Activated T-helper 1 cell treated with anti-CD3 and anti-CD28 coated beads, Interleukin-2, amount 50 U/mL, for 16 hours (primary cell): ENCODE measurements at places on chromosomes 3 and 15.

DNA sequence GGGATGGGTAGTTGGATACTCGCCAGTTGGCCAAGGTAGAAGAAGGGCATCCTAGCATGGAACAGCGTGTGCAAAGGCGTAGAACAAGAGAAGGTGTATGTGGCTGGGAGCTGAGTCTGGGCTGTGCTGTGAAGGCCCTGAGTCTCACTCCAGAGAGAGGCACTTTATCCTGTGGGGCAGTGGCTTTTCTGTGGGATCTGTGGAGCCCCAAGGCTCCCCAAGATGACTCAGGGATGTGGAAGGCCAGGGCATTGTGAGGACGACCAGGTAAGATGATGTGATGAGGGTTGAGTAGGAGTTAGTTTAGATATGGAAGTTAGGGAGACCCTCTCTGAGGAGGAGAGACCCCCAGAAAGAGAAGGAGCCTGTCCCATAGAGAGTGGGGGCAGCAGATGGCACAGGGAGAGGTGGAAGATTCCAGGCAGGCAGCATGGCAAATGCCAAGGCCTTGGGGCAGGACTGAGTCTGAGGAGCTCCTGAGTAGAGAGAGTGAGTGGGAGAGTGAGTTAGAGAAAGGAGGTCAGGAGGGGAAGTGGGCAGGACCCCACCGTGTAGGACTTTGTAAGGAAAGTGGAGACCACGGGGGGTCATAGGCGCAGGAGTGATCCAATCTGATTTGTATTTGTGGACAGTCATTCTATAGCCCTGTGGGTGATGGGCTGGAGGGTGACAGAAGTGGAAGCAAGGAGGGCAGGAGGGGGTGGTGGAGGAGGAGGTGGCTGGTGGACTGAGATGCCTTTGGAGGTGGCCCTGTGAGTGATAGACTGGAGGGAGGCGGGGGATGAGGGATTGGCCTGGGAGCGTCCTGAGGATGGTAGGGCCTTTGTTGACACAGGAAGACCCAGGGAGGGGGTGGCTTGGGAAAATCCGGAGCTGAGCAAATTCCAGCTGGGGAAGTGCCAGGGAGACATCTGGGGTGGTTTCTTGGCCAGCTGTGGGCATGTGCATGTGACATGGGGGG, 50.3 kb downstream of the FBLN2 start:
- DNase-seq, result no peak

- DNase-seq, result no peak
These were observed 35.8 kb upstream of the FBN1 start for GRCh38 chr15:48681353-48681752.

DNA sequence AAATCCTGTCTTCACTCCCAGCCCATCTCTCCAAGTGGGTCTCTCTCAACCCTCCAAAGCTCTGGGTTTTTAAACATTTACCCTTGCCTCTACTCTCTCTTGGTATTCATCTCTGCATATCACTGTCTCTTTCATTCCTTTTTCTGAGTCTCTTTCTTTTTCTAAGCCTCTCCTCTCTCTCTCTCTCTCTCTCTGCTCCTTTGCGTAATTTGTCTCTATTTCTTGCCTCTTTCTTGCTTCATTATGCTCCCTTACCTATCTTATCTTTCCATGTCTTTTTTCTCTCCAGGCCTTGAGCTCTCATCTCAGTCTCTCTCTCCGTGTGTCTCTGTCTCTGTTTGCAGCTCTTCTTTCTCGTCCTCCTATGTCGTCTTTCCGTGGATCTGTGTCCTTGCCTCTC, 678 bp upstream of the SCAMP5 start:
- DNase-seq, result no peak

DNA sequence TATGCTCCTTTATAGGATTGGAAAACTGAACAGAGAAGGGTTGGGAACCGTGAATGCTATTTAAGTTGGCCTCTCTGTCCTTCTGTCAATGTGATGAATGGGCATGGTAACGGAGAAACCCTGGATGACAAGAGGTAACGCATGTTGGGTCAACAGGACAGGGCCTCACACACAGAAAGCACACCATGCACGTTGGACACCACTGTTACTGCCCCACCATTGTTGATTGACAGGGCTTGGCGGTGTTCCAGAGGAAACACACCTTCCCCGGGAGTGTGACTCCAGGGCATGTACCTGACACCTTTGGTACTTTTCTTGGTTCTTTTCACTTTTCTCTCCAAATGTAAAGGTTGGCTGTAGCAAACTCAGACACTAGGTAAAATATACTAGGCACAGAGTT, 548.5 kb downstream of the OCA2 start:
- DNase-seq, result no peak

GRCh38 chr3:108907194-108907593, 46.5 kb downstream of the GUCA1C start:
- DNase-seq, result no peak
